ENCODE measurements at places on chromosomes 1 and 21.

GRCh38 chr1:159854693-159855192 lies 7.7 kb downstream of the VSIG8 start:
- DNase-seq = peak; percentile 71

DNA sequence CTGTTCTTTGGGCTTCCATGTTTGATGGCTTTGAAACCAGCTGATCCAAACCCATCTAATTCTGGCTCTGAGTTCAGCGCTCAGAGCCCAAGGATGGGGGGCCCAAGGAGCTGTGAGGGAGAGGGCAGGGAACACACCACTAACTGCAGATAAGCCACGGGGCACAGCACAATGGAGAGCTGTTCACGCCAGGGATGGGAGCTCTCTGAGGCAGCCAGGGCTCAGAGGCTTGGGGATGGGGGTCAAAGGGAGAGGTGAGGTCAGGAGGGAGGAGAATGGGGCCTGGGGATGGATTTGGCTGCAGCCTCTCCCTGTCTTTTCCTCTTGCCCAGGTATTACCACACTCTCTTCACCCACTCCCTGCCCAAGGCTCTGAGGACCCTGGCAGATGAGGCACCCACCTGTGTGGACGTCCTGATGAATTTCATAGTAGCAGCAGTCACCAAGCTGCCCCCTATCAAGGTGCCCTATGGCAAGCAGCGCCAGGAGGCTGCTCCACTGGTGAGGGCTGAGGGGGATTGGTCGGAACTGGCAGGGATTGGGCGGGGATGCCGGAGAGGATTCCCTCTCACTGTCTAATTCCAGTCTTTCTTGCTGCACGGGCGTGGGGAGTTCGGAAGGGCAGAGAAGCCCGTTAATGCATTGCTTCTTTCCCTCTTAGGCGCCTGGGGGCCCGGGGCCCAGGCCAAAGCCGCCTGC lies 11.3 kb downstream of the SLC30A2 start:
- DNase-seq = no peak

GRCh38 chr1:201450721-201451291 lies 18.2 kb downstream of the PHLDA3 start:
- DNase-seq = peak; percentile 71

GRCh38 chr1:22413799-22414198 lies 37.9 kb upstream of the ZBTB40 start:
- no peak for DNase-seq

DNA sequence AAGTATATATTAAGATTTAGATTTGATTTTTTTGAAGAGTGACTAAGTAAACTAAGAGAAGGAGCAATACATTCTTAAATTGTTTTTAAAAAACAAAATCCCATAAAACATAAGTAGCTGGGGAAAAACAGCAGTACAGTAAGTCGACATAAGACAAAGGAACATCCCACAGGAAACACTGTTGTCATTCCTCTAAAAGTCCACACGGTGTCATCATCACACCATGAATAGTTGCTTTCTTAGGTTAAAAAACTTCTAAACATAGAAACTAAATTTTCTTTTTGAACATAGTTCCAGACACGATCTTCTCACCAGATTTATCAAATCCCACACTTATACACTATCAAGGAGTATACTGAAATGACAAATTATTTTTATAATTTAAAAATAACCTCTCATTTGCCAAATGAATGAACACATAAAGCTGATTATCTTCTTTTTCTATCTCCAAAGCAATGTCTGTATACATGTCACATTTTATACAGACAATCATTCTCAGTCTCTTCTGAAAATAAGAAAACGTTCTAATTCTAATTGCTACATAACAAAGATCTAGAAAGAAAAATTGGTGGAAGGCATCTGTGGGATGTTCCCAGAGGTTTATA lies 15.8 kb downstream of the ODF2L start:
- DNase-seq = peak; percentile 68

- DNase-seq = no peak
These were observed 464.8 kb downstream of the PTBP2 start for GRCh38 chr1:97186381-97186780.

- no peak for DNase-seq
These were observed 4.1 kb upstream of the PCBP3 start for GRCh38 chr21:45639206-45640000.

GRCh38 chr1:225823811-225824261 lies 13.9 kb downstream of the EPHX1 start:
- DNase-seq = no peak

GRCh38 chr21:38027901-38028498 lies 111.7 kb upstream of the KCNJ6 start:
- DNase-seq = peak; percentile 7

- no peak for DNase-seq
These were observed 14.4 kb upstream of the C8B start for GRCh38 chr1:56979986-56980755.

DNA sequence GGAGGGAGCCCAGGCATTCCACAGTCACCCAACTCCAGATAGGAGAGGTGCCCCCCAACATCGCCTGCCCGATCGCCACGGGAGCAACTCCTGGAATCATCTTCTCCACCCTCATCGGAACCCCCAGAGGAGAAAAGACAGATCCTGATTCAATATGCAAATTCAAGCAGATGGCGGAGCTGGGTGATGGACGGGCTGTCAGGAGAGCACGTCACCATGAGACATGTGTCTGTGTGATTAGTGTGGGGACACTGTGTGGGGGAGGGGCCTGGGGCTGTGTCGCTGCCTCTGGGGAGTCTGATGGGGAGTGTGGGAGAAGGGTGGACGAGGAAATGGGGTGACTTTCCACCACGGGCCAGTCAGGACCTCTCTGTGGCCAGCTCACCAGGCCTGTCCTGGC lies 90.2 kb upstream of the CSF3R start:
- DNase-seq = no peak

GRCh38 chr1:147581459-147581858 lies 40.2 kb downstream of the BCL9 start:
- DNase-seq = no peak

GRCh38 chr1:91015794-91016550 lies 5.9 kb downstream of the ZNF644 start:
- DNase-seq = no peak

DNA sequence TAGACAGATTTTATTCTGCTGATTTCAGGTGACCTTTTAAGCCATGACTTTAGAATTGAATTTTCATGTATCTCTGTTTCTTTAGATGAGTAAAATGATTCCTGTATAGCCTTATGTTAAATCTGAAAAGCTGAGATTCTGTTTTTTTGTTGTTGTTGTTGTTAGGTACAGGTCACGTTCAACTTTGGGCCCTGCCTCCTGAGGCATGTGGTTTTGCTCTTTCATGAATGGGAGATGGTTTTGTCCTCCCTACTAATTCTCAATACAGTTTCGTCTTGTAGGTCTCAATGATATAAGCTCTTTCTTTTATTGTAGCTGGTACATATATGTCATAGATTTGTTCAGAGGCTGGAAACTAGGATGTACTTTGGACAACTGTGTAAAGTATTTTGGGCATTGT lies 79.6 kb downstream of the CDC14A start:
- DNase-seq = no peak

DNA sequence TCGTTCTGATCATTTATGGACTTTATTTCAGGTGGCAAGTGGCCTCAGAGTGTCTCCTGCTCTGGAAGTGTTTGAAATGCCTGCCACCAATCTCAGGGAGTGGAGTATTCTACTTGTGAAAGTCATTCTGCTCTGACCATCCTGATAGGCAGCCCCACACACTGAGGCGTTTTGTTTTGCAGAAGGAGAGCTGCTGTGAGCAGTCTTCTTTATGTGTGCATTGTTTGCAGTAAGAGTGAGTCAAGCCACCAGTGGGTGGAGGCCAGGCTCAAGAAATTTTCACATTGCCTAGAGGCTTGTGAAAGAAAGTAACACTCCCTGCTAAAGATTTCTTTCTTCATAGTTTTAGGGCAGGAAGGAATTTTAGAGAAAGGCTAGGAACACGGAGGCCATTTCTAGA lies 204.4 kb downstream of the SLC35F3 start:
- no peak for DNase-seq

- DNase-seq = peak; percentile 40
These were observed 3.9 kb downstream of the RNF220 start for GRCh38 chr1:44408632-44409602.

Data from suppressor macrophage treated with lipopolysaccharide for 4 hours (primary cell).